ENCODE measurements at places on chromosomes 3 and 15.

GRCh38 chr3:9727041-9727595, 4.4 kb upstream of the BRPF1 start:
- no peak for DNase-seq

GRCh38 chr3:163382183-163382582, 1696.1 kb downstream of the SI start:
- DNase-seq: no peak

DNA sequence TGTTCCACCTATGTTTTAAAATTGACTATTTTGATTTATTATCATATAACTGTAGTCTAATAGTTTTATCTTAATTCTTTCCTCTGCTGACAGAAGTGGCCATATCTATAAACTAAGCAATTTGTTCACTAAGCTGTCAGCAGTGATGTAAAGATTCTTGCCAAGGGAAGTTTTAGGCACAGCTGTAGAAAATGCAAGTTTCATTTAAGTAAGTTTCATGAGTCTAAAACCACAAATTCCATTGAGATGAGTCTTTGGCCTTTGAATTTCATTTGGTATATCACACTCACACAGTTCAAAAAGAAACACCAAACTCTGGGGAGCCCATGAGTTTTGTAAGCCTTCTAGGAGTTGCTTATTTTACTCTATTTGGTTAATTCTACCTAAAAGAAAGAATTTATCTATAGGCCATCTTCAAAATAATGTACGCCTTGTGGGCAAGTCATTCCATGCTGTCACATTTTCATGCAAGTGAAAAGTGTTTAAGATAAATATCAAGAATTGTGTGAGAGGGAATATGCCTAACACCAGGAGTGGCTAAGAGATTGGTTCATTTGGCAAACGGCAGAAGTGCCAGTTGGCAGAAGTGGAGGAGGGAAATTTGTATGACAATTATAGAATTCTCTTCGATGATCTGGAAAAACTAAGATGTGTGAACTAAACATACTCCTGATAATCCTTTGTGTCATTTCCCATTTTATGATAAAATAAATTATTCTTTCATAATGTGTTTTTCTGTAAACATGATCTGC, 292.9 kb downstream of the ZIC4 start:
- DNase-seq: no peak

DNA sequence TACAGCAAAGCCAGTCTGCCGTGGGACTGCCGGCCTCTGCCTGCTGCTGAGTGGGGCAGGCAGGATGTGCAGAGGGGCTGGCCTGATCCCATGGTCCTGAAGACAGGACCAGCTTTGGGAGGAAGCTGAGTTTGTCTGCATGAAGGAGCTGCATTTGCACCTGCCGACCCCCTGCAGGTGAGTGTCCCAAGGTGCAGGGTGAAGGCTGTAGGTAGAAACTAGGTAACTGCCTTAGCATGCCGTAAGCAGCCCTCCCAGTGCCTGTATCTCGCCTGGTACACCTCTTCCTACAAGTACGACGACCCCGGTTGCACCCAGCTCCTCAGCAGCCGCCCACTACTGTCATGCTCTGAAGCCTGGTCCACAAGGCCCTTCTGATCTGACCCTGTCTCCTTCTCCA, 34.9 kb downstream of the AMOTL2 start:
- no peak for DNase-seq

GRCh38 chr3:148932972-148933371, 58.4 kb upstream of the GYG1 start:
- DNase-seq: no peak

DNA sequence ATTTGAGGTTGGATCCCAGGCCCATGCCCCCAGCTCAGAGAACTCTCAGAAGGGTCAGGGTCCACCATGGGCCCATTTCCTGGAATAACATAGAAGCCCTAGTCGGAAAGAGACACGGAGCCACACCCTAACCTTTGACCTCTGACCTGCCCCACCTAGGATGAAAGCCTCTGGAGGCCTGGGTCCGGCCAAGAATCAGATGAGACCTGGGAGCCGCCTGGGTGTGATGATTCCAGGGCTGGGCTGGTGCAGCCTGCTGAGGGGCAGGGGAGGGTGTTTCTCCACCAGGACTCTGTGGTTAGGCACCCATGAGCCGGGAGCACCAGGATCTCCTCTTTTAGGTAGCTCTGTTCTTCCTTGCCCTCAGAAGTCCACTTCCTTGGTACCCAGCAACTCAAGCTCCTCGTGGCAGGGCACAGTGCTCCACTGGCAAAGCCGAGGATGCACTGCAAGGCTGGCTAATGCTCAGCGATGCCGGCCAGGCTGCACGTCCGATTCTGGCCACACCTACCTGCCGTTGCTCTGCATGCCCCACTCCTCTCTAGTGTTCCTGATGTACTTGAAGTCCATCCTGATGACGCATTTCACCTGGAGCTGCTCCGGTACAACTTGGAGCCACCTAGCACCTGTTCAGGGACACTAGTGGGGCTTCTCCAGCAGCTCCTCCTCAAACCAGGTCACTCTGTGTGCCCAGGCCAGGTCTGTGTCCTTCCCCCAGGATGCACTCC, 57.4 kb downstream of the ZNF445 start:
- no peak for DNase-seq

- no peak for DNase-seq
Observed at GRCh38 chr3:127152684-127153505, 40.0 kb upstream of the PRR23E start.

GRCh38 chr3:103511891-103512290, 1077.1 kb downstream of the ZPLD1 start:
- DNase-seq: no peak

- DNase-seq: no peak
Observed at GRCh38 chr15:25683911-25684310, 179.2 kb downstream of the ATP10A start.

- peak; percentile 11 for DNase-seq
Observed at GRCh38 chr3:16309558-16309957, 44.5 kb downstream of the OXNAD1 start.

DNA sequence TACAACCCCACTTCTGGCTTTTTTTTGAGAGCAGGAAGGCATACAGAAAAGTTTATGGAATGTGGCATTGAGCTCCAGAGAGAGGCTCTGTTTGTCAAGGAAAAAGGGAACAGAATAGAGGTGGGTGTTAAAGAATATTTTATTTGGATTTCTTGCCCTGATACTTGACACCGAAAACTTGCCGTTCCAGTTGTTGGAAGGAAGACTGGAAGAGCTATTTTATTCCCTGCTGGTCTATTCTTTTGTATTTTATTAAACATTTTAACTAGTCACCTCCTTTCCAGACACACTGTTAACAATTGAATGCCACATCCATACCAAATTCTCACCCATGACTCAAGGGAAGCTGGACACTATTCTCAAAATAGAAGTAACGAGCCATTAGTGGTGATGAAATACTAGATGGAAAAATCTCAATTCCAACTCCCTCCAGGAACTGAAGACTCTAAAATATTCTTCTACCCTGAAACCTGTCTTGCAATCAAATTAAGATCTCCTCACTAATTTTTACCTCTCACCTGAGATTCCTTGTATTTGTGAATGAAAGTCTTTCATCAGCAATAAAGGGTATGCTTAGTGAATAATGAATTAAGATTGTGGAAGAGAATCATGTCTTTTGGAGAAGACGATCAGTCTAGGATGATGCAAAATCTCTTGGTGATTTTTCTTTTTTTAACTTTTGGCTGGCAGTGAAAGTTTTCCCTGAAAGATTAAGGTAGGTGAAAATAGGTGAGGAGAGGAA, 28.5 kb downstream of the GREM1 start:
- no peak for DNase-seq

- DNase-seq: no peak
Observed at GRCh38 chr3:160739079-160739478, 17.0 kb upstream of the PPM1L start.

DNA sequence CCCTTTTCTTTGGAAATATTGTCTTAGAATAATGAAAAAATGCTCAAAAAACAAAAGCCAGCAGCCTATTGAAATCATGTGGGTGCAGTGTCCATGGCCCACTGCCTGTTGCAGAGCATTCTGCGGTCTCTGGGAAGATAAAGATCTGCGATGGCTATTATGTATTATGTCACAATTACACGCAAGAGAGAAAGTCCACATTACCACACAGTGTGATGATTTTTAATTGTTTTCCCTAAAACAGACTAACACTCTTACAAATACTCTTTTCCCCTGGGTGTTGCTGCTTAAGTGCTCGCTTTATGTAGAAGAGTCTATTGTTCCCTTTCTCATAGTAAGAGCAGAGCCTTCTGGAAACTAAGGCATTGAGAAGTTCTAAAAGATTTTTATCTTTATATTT, 32.2 kb downstream of the SSR3 start:
- DNase-seq: no peak

GRCh38 chr15:89665449-89666181, 10.3 kb upstream of the KIF7 start:
- no peak for DNase-seq

- no peak for DNase-seq
Observed at GRCh38 chr15:79310612-79310984, 314 bp upstream of the TMED3 start.

GRCh38 chr3:175059788-175060187, 200.7 kb downstream of the NAALADL2 start:
- no peak for DNase-seq

DNA sequence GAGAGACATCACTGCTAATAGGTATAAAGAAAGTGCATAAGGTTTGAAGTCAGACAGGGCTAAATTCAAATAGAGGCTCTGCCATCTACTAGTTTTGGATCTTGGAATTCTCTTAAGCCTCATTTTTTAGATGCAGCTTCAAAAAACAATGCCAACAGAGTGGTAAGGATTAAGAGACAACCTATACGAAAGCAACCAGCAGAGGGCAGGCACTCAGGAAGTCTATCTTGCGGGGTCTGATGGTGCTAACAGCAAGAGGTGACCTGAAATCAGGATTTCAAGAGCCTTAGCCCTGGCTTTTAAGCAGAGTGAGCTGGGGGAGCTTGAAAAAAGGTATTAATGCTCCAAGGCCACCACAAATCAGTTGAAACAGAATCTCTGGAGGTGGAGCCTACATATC, 40.7 kb downstream of the LDHAL6B start:
- DNase-seq: peak; percentile 30

DNA sequence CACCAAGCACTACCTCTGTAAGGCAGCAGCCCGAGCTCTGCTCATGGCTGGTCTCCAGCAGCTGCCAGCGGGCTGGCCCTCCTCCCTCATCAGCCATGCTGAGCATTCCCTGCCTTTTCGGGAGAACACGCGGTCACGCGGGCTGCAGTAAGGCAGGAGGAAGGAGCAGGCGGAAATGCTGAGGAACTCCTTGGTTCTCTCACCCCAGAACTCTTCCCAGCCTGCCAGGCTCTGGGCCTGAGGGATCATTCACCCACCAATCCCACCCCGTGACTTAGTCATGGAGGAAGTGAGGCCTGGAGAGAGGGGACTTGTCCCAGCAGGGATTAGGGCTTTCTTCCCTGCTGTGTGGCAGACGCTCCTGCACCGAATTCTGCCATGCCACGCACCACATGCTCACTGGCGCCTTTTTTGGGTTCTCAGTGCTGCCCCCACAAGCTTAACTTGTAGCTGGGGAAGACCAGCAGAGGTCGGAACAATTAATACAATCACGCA, 42.9 kb upstream of the RPL32 start:
- DNase-seq: no peak

- peak; percentile 14 for DNase-seq
Observed at GRCh38 chr3:18556503-18557135, 131.5 kb upstream of the SATB1 start.

DNA sequence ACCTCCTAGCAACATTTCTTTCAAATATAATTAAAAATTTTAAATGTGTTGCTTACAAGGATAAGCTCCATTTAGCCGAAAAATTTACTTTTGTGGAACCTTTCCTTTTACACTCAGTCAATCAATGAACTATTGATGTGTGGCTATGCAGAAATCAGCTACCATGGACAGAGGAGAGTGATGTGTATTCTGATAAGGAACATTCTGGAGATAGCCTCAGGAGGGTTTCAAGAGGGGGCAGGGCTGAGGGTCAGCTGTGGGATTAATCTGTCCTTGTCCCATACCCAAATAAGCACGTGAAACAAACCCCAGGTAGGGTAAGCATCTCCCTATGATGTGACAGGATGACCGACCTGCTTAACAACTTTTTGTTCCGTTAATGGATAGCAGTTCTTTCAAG, 192.6 kb upstream of the PROK2 start:
- DNase-seq: no peak

DNA sequence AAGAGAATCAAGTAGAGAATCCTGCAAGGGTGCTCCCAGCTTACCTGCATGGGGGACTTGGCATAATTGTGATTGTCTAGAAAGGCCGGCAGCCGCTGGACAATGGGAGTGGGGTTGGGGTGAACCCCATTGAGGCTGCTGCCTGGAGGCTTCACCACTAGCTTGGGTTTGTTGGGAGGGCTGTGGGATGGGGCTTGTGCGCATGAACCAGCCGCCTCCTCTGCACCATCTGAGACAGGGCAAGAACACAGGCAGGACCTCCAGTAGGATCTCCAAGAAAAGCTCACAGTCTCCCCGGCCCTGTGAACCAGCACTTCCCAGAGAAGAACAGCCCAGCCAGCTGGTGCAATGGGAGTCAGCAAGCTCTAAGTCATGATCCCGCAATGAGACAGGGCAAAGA, 39.8 kb downstream of the SEMA3G start:
- no peak for DNase-seq

DNA sequence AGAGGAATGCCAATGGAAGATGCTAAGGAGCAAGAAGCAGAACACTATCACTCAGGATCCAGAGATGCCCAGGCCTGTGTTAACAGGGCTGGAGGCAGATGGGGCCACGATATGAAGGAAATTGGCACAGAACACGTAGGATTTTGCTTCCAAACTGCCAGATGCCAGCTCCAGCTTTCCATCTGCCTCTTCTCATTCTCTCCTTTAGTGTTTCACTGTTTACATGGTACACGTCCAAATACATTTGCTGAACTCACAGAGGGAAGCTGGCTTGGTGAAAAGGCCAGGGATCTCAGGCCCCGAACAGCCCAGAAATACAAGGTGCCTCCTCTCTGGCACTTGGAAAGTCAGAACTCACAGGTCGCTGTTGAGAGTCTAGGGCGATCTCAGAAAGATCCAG, 187.0 kb downstream of the NTRK3 start:
- DNase-seq: no peak

GRCh38 chr15:85089929-85090597, 108.4 kb downstream of the PDE8A start:
- DNase-seq: no peak

GRCh38 chr3:73733746-73734145, 109.0 kb upstream of the PDZRN3 start:
- DNase-seq: no peak

- DNase-seq: no peak
Observed at GRCh38 chr15:32885713-32886112, 167.9 kb downstream of the GREM1 start.

GRCh38 chr15:57667171-57667849, 39.2 kb upstream of the POLR2M start:
- DNase-seq: no peak

GRCh38 chr3:58537412-58538301, 667 bp upstream of the ACOX2 start:
- no peak for DNase-seq

- DNase-seq: no peak
Observed at GRCh38 chr15:67946701-67947100, 106.9 kb upstream of the RNU6-1 start.

DNA sequence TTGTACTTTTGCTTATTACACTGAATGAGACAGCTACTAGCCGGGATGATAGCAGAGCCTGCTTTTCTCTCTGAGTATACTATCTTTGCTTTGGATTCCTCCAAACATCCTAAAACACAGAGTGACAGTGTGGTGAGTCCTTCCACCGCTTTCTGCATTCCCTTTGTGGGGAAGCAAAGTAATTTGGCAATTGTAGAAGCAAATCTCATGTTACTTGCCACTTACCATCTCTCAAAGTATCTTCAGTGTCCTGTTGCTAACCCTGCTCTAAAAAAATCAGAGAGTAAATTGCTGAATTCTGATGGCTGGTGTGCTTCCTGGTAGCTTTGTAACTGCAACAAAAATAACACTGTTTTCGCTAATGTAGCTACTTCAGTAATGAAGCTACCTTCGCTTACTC, 92.4 kb upstream of the LRRFIP2 start:
- DNase-seq: no peak
